SJCRH30 (cell line): ENCODE measurements at places on chromosomes 12 and 14. TPM values are rescaled to one million over a fixed set of nuclear protein-coding genes. Genes with fewer than 3 reads are reported as not detected.
A peak's percentile ranks its signal among the peaks of the same experiment; 100 is the strongest.

DNA sequence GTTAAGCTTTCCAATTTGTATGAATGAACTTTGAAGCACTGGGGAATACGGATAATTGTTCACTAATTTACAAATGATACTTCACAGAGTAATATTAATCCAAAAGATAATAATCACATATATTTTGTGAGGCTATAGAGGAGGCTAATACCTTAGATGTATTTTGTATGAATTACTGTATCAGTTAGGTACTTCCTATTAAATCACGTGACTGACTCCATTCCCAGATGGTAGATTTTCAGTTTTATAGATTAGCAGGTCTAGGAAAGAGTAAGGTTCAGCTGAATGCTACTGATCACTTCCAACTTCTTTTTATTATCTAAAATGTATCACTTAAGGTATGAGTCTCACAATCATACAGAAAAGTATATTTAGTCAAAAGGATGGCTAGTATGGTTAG, 133.6 kb downstream of the PDE3A start:
- H3K27me3 ChIP-seq, result no peaks in the 10 kb centered on the region
- no peak overlapping the region for H3K4me3 ChIP-seq
- no peaks in the 10 kb centered on the region for H3K36me3 ChIP-seq
- DNase-seq, result no peak

DNA sequence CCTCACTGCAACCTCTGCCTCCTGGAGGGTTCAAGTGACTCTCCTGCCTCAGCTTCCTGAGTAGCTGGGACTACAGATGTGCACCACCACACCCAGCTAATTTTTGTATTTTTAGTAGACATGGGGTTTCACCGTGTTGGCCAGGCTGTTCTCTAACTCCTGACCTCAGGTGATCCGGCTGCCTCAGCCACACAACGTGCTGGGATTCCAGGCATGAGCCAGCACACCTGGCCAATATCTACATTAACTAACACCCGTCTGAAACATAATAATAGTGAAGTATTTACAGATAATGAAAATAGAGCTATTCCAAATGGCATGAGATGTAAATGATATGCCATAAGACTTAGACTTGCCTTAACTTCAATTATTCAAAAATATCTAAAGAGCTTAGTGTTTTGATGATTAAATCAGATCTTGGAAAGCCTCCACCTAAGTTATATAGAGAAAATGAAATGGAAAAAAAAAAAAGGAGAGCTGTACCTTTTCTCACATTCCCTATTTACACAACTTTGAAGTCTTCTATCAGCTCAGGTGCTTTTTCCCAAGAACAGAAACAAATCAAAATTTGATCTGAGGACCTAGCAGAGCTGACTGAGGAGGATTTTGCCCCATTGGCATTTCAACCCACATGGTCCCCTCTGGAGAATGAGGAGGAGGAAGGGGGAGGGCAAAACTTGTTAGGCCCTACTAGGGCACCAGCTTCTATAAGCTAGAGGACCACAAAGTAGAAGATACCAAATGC, 309.2 kb downstream of the PRKD1 start:
- H3K27me3 ChIP-seq, result no peaks in the 10 kb centered on the region
- no peaks in the 10 kb centered on the region for H3K4me1 ChIP-seq
- no peak for DNase-seq
- no peak overlapping the region for H3K4me3 ChIP-seq

DNA sequence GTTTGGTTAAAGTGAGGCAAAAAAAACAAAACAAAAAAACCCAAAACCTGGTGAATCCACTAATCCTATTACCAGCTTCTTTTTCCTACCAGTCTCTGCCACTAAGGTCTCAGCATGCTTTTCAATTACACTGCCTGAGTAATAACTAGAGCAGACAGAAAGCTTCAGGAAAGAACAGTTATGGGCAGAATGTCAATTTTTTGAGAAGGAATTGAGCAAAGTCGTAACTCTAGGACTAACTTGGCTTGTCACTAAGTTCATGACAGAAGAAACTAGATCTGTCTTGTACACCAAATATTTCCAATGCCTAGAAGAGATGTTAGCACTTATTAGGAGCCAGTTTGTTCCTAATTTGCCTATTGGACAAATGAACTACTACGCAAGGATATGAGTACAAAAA, 148.8 kb upstream of the CNOT2 start:
- no peak for DNase-seq
- no peak overlapping the region for H3K27ac ChIP-seq
- H3K27me3 ChIP-seq, result no peaks in the 10 kb centered on the region
- H3K4me3 ChIP-seq, result no peak overlapping the region
- H3K4me1 ChIP-seq, result no peaks in the 10 kb centered on the region; the same call in 1 of the 2 replicates
- no peaks in the 10 kb centered on the region for H3K36me3 ChIP-seq

NUAK1 gene
- 4.0 and 4.4 TPM in 2 replicates for total RNA-seq

MYH7 gene
- total RNA-seq, result 0.20 and 0.23 TPM in 2 replicates

GRCh38 chr12:4762773-4763172, 42.6 kb downstream of the GALNT8 start:
- H3K4me1 ChIP-seq, result no peaks in the 10 kb centered on the region
- peak overlapping the region; percentile 19; the same call in 1 of the 2 replicates for H3K4me3 ChIP-seq
- H3K36me3 ChIP-seq, result no peaks in the 10 kb centered on the region
- peak; percentile 18 for DNase-seq

YARS2 gene
- 28.8 and 32.9 TPM in 2 replicates for total RNA-seq

GRCh38 chr14:103569408-103569807, 6.6 kb downstream of the COA8 start:
- H3K4me3 ChIP-seq, result no peak overlapping the region
- no peak overlapping the region for H3K27ac ChIP-seq
- DNase-seq, result no peak

DNA sequence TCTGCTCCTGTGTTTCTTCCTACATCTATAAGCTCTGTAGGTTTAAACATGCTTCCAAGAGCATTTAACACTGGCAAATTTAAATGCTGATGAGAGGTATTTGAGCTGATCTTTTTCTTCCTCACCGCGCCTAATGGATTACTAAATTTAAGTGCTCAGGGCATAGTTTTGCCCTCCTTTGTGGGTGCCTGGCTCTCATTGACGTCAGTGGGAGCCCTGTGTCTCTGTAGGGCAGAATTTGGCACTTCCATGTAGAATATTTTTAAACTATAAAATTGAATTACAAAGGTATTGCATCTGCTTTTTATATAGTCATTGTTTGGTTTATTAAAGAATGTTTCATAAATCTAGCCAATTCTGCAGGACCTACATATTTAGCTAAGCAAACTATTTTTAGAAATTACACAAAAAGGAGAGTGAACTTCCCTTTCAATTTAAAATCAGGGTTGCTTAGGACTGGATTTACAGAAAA, 444.8 kb downstream of the AEBP2 start:
- no peaks in the 10 kb centered on the region for H3K27me3 ChIP-seq
- no peaks in the 10 kb centered on the region for H3K36me3 ChIP-seq
- H3K27ac ChIP-seq, result peak overlapping the region; percentile 43
- H3K4me3 ChIP-seq, result no peak overlapping the region
- H3K4me1 ChIP-seq, result peaks cover 9% of the 10 kb centered on the region
- peak; percentile 53 for DNase-seq

GRCh38 chr14:90534091-90534837, 137.4 kb downstream of the CALM1 start:
- H3K4me3 ChIP-seq, result no peak overlapping the region
- H3K4me1 ChIP-seq, result peaks cover 11% of the 10 kb centered on the region
- no peaks in the 10 kb centered on the region for H3K27me3 ChIP-seq

GRCh38 chr14:81211844-81212243, 8.9 kb downstream of the GTF2A1 start:
- no peaks in the 10 kb centered on the region for H3K27me3 ChIP-seq
- no peak overlapping the region for H3K27ac ChIP-seq
- H3K4me1 ChIP-seq, result no peaks in the 10 kb centered on the region

GXYLT1 gene
- 43.6 and 48.9 TPM in 2 replicates for total RNA-seq

CIROP gene
- total RNA-seq, result not detected in 2 replicates

DNA sequence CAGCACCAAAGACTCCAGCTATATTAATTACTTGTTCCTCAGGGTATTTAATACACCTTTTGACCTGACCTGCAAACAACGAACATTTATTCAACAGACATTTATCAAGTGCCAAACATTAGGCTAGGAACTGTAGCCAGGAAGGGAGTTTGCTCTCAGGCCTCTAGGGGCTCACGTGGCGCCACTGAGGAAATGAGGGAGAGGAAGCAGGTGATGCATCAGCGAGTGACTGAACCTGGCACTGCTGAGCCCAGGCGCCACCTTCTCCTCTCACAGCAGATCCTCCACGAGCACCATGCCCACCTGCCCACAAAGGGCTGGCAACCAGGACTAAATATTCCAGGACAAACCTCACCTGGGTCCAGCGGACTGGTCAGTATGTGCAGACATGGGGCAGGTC, 50.2 kb downstream of the SETD3 start:
- no peak for DNase-seq
- H3K4me1 ChIP-seq, result peaks cover 15% of the 10 kb centered on the region
- no peaks in the 10 kb centered on the region for H3K27me3 ChIP-seq
- H3K36me3 ChIP-seq, result peaks cover 12% of the 10 kb centered on the region; the same call in 1 of the 2 replicates

DPF3 gene
- total RNA-seq, result 0.25 and 0.79 TPM in 2 replicates

- peaks cover 6% of the 10 kb centered on the region; the same call in 1 of the 2 replicates for H3K27me3 ChIP-seq
- peak; percentile 94 for DNase-seq
- H3K36me3 ChIP-seq, result no peaks in the 10 kb centered on the region
- peaks cover 15% of the 10 kb centered on the region for H3K4me1 ChIP-seq
- H3K27ac ChIP-seq, result peak within 1 kb of the TSS; percentile 47
These were observed at the start of gene CCDC184 for GRCh38 chr12:48183091-48183875. TSS of gene CCDC184 (plus strand) at chr12:48183644. CDS start at chr12:48184123, 479 bp downstream.

- H3K4me3 ChIP-seq, result no peak overlapping the region
- no peaks in the 10 kb centered on the region for H3K27me3 ChIP-seq
- H3K4me1 ChIP-seq, result no peaks in the 10 kb centered on the region
- no peaks in the 10 kb centered on the region for H3K36me3 ChIP-seq
These were observed 10.5 kb upstream of the JPH4 start for GRCh38 chr14:23588884-23589598.

GRCh38 chr12:98823012-98823411, 177.9 kb downstream of the APAF1 start:
- no peak overlapping the region for H3K27ac ChIP-seq
- H3K4me3 ChIP-seq, result no peak overlapping the region
- DNase-seq, result no peak
- peaks cover 35% of the 10 kb centered on the region for H3K4me1 ChIP-seq
- H3K27me3 ChIP-seq, result no peaks in the 10 kb centered on the region
- H3K36me3 ChIP-seq, result no peaks in the 10 kb centered on the region

DNA sequence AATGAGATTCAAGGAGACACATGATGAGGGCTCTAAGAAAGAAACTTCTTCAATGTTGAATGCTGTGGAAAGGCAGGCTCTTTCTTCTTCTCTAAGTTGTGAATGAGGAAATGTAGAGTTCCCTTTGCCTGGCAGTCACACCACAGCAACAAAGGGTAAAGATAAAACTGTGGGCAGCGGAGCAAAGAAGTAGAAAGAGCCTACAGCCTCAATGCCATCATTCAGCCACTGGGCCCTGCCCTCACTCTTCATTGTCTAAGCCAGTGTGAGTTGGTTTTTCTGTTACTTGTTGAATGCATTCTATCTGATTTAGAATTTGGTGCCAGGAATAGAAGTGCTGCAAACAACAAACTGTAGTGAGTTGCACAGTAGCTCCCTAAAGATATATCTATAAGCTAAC, 12.2 kb downstream of the SDR9C7 start:
- H3K4me1 ChIP-seq, result no peaks in the 10 kb centered on the region
- DNase-seq, result no peak
- no peaks in the 10 kb centered on the region for H3K36me3 ChIP-seq
- no peaks in the 10 kb centered on the region for H3K27me3 ChIP-seq

PLEKHA5 gene
- 16.4 and 19.3 TPM in 2 replicates for total RNA-seq

GRCh38 chr12:89156862-89157262, 195.4 kb downstream of the DUSP6 start:
- no peak overlapping the region for H3K27ac ChIP-seq
- DNase-seq, result no peak
- H3K4me3 ChIP-seq, result no peak overlapping the region
- H3K4me1 ChIP-seq, result 0 out of 2 replicates have a peak, but pooled peaks cover 9% of the 10 kb centered on the region
- H3K36me3 ChIP-seq, result no peaks in the 10 kb centered on the region
- H3K27me3 ChIP-seq, result no peaks in the 10 kb centered on the region

DNA sequence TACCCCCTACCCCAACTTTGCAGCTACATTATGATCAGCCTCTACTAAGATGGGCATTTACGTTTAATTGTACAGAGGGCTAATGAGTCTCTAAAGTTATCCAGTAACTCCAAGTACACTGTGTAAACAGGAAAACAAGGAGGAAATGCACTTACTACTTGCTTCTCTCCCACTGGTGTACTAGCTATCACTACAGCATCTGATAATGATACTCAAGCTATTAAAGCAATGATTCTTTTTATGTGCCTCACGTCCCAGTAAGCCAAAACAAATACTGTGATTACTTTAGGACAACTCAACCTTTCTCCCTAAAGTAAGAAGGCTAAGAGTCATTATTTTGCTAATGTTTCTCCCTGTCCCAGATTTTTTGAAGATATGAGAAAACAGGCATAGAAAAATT, 128.6 kb upstream of the CCDC175 start:
- H3K4me3 ChIP-seq, result no peak overlapping the region
- no peaks in the 10 kb centered on the region for H3K4me1 ChIP-seq
- H3K27ac ChIP-seq, result no peak overlapping the region
- no peak for DNase-seq
- no peaks in the 10 kb centered on the region for H3K27me3 ChIP-seq
- no peaks in the 10 kb centered on the region for H3K36me3 ChIP-seq

GRCh38 chr12:13210236-13211190, 14.0 kb downstream of the EMP1 start:
- no peaks in the 10 kb centered on the region for H3K36me3 ChIP-seq
- peaks cover 37% of the 10 kb centered on the region for H3K4me1 ChIP-seq
- no peak for DNase-seq
- H3K27me3 ChIP-seq, result no peaks in the 10 kb centered on the region
- H3K4me3 ChIP-seq, result no peak overlapping the region

- no peak overlapping the region for H3K27ac ChIP-seq
- H3K36me3 ChIP-seq, result no peaks in the 10 kb centered on the region
- no peak for DNase-seq
- no peak overlapping the region for H3K4me3 ChIP-seq
- H3K4me1 ChIP-seq, result no peaks in the 10 kb centered on the region
These were observed 981.8 kb downstream of the SLC16A7 start for GRCh38 chr12:60577607-60578006.

DNA sequence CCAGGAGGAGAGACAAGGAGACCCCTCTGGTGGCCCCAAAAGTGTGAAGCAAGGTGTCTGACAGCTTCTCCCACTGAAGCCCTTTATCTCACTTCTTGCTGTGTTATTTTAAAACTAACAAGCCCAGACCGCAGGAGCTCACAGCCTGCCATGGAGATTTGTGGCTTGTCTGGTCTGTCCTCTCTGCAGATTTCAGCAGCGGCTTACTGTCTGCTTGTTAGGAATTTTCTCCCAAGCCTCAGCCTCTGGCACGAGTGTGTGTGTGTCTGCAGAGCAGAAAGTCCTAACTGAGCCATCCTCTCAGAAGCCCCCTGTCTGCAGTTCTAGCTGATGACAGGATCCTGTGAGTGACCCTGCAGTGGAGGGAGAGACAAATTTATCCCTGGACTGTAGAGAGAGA, 87.9 kb upstream of the HSPB8 start:
- DNase-seq, result no peak
- H3K27me3 ChIP-seq, result no peaks in the 10 kb centered on the region
- H3K27ac ChIP-seq, result no peak overlapping the region
- H3K36me3 ChIP-seq, result no peaks in the 10 kb centered on the region

TTLL5 gene
- 28.2 and 28.8 TPM in 2 replicates for total RNA-seq

GRCh38 chr14:22850944-22851764, 14.8 kb downstream of the MMP14 start:
- H3K4me1 ChIP-seq, result peaks cover 34% of the 10 kb centered on the region
- H3K4me3 ChIP-seq, result no peak overlapping the region
- peaks cover 4% of the 10 kb centered on the region for H3K36me3 ChIP-seq
- no peak for DNase-seq
- H3K27ac ChIP-seq, result no peak overlapping the region

- H3K27ac ChIP-seq, result no peak overlapping the region
- no peaks in the 10 kb centered on the region for H3K4me1 ChIP-seq
- H3K27me3 ChIP-seq, result no peaks in the 10 kb centered on the region
- DNase-seq, result no peak
These were observed 9.1 kb downstream of the GNG2 start for GRCh38 chr14:51869411-51870100.

MUCL1 gene
- total RNA-seq, result not detected in 2 replicates

RNU4-1 gene
- total RNA-seq, result under 0.01 TPM in 2 replicates
